ENCODE measurements at places on chromosomes 1 and 21. TPM values are rescaled to one million over a fixed set of nuclear protein-coding genes. Genes with fewer than 3 reads are reported as not detected.

The CFAP141 gene
- not detected for total RNA-seq

DNA sequence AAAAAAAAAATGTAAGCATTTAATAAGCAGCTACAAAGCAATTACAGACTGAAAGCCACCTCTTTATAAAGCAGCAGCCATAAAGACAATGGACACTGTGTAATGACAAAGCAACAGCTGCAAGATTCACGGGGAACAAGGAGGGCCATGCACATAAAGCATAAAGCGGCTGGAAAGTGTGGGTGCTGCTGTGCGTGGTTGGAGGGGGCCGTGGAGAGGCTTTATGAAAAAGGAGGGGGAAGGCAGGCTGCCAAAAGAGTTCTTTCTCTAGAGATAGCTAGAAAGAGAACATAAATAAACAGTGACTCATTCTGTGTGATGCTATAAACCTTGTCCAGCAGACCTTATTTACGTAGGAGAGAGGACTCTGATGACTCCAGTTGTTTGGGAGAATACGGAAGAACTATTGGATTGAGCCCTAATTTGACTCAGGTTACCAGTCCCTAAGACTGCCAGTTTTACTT lies 49.3 kb downstream of the ADAMTS1 start:
- DNase-seq = no peak

The PDC gene
- not detected for total RNA-seq

- DNase-seq = no peak
Measured at GRCh38 chr1:192951691-192952460, 107.3 kb downstream of the UCHL5 start.

GRCh38 chr1:155740995-155741394 lies 52.1 kb downstream of the DAP3 start:
- DNase-seq = no peak

DNA sequence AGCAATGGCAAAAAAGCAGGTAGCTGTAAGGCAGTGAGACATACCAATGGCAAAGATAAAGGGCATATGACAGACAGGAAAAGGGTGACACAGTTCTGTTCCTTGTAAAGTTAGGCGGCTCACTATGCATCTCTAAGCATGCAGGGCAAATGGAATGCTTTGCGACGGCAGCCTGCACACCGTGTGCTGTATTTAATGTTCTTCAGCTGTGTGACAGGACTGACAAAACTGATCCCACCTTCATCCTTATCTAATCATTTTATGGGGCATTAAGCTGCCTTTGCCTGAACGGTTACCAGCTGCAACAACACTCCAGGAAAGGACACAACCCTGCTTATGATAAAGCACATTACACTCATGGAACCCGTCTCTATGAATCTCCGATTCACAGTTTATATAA lies 80.5 kb upstream of the VAV3 start:
- no peak for DNase-seq

DNA sequence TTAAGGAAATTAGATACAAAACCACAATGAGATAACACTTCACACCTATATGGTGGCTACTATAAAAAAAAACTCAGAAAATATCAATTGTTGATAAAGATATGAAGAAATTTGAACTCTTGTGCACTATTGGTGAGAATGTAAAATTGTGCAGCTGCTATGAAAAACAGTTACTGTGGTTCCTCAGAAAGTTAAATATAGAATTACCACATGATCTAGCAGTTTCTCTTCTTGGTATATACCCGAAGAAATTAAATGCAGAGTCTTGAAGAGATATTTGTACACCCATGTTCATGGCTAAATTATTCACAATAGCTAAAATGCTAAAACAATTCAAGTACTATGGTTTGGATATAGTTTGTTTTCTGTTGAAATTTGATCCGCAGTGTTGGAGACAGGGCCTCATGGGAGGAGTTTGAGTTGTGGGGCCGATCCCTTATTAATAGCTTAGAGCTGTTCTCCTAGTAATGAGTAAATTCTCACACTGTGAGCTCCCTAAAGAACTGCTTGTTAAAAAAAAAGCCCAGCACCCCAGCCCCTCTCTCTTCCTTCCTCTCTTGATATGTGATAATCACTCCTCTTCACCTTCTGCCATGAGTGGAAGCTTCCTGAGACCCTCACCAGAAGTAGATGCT lies 1412.1 kb downstream of the PLA2G4A start:
- DNase-seq = no peak

GRCh38 chr1:97047421-97047793 lies 325.8 kb downstream of the PTBP2 start:
- DNase-seq = no peak

- no peak for DNase-seq
Measured at GRCh38 chr1:157937744-157938143, 55.7 kb upstream of the KIRREL1 start.

The KRTAP13-2 gene
- not detected for total RNA-seq

The ASPM gene
- 53.4 TPM for total RNA-seq

- DNase-seq = peak; percentile 96
Measured at GRCh38 chr1:156659988-156660751, 17.0 kb downstream of the NES start.

DNA sequence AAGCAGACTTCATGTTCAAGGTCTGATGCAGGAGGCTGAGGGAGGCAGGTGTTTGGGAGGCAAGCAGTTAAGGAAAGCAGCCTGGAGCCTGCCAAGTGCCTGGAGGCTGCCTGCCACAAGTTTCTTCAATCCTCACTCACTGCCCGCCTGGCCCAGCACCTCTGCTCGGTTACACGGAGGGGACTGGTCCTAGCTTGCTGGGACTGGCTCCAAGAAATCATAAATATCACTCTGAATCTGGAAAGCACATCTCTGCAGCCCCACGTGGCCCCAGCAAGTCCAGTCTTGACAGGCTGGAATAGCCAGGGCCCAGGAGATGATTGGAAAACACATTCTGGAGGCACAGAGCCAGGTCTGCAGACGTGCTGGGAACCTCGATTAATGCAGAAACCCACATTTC lies 83.9 kb downstream of the BCAR3 start:
- DNase-seq = no peak

DNA sequence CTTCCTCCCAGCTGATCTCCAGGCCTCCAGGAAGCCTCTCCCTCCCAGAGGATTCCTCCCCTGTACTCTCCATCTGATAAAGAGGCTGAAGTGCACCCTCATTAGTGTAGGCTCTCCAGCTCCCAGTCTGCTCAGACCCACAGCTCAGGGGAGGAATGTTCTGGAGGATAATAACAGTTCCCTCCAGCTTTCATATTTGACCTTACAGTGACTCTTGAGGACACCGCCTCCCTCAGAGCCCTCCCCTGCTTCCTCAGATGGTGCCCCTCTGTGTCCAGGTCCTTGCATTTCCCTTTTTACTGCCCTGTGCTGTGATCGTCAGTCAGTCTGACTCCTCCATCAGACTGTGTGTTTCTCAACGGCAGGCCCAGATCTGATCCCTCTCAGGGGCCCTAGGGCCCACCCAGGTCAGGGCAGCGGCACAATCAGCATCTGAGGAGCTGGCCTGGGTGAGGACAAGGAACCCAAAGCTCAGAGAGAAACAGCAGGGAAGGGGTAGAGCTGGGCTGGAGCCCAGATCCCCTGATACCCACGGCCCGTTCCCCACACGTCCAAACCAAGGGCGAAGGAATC lies 1.1 kb upstream of the SHISAL2A start:
- DNase-seq = no peak

DNA sequence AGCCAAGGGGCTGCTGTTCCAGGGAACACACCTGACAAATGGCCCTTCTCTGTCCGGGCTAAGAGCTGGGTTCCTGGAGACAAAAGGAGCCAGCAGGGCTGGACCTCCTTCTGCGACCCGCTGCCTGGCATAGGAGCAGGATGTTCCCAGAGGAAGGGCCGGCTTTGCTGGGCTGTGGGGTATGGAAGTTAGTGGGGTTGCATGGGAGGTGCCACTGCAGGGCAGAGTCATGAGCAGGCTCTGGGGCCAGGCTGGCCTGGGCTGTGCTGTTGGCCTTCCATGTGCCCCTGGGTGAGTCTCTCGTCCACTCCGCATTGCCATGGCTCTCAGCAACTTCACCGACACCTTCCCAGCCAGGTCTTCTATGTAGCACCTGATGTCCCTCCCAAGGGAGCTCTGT lies 507.6 kb downstream of the PTPRU start:
- no peak for DNase-seq

DNA sequence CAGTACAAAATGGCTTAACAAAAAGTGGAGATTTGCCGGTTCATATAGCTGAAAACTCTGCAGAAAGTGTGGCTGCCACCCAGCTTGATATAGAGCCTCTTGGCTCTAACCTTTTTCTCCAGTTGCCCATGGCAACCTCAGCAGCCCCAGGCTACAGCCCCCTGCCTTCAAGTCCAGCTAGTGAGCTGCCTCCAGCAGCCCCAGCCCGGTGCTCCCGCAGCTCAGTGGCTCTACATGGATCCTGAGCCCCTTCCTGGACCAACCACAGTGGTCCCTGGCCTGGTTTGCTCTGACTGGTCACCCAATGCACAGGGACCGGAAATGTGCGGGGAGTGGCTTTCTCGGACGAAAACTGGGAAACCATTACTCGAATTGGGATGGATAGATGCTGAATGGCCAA lies 13.3 kb upstream of the ATF3 start:
- DNase-seq = no peak

The LYSMD1 gene
- 6.1 TPM for total RNA-seq

The EPHA2 gene
- total RNA-seq = 0.43 TPM

DNA sequence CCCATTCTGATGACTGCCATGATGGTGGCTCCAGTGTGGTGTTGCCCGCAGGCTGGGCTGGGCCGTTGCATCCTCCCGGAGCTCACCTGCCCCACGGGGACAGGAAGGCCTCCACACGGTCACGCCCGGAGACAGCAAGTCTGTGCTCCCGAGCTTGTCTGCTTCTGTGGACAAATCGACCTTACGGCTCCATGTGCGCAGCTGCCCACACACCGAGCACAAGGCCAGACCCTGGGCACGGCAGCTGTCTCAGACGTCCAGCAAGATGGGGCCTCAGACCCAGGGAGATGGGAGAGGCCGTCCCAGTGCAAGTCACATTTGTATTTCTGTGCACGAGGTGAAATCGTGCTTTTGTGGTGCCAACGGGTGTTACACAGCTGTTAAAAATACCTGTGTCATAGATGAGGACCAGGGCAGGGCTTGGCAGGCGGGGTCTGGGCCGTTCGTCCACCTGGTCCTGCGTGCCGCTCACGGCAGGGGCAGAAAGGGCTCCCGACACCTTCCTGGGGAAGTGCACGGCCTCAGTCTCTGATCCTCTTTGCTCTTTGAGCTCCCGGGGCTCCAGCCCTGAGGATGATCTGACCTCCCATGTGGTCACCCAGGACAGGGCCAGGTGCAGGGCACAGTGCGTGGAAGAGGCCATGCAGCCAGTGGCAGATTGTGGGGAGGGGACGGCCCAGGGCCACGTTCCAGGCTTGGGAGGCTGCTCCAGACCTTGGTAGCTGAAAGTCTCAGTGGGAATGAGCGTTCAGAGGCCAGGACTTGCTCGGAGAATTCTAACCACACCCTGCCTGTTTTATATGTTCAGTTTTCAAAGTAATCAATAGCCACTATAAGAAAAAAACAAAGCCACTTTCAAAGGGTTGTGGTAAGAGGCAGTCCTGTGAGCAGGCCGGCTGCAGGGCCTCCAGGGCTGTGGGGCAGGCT lies 13.5 kb downstream of the COL6A1 start:
- DNase-seq = no peak

DNA sequence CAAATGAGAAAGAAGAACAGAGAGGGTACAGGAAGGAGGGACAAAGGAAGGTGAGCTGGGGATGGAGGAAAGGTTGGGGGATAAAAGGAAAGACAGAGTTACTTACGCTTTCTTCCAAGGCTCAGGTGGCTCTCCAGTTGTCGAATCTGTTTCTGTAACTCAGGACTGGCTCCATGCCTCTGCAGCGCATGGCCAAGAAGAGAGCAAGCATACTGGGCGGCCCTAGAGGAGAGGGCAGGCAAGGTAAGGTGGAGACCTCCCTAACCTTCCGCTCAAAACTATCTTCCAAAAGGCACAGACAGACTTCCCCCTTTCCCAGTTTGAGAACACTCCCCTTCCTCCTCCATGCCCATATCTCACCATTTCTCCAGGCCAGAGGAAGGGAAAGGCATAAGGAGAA lies 922 bp downstream of the PEX11B start:
- DNase-seq = no peak

GRCh38 chr1:172809750-172810149 lies 150.8 kb downstream of the FASLG start:
- no peak for DNase-seq

- no peak for DNase-seq
Measured at GRCh38 chr1:226201029-226201593, 14.6 kb upstream of the ACBD3 start.

The HMCN1 gene
- total RNA-seq = 0.05 TPM

The PADI1 gene
- total RNA-seq = not detected

The RAP1GAP gene
- 2.4 TPM for total RNA-seq

The PTPN7 gene
- 196 TPM for total RNA-seq

The BLZF1 gene
- 8.7 TPM for total RNA-seq

- DNase-seq = no peak
Measured at GRCh38 chr1:147379889-147380288, 137.4 kb downstream of the CHD1L start.

The ZZZ3 gene
- 49.5 TPM for total RNA-seq

GRCh38 chr1:229879746-229880145 lies 187.3 kb upstream of the GALNT2 start:
- no peak for DNase-seq

DNA sequence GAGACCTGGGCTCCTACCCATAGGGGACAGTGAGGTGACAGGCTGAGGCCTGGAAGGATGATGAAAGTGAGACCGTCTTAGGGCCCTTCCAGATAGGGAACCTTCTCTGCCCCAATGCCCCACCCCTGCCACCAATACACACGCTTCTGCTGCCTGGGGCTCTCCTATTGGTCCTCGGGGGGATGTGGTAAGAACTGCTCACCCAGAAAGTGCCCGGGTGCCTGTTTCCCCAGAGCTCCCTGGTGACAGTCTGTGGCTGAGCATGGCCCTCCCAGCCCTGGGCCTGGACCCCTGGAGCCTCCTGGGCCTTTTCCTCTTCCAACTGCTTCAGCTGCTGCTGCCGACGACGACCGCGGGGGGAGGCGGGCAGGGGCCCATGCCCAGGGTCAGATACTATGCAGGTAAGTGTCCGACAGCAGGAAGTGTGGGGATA lies 948 bp downstream of the SEMA4A start:
- DNase-seq = peak; percentile 77

The GIPC2 gene
- total RNA-seq = 0.62 TPM

The SPATA46 gene
- total RNA-seq = not detected

- DNase-seq = peak; percentile 67
Measured at GRCh38 chr1:25795946-25796810, 3.8 kb upstream of the SELENON start.

- DNase-seq = no peak
Measured at GRCh38 chr1:90127288-90127953, 132.5 kb downstream of the ZNF326 start.

DNA sequence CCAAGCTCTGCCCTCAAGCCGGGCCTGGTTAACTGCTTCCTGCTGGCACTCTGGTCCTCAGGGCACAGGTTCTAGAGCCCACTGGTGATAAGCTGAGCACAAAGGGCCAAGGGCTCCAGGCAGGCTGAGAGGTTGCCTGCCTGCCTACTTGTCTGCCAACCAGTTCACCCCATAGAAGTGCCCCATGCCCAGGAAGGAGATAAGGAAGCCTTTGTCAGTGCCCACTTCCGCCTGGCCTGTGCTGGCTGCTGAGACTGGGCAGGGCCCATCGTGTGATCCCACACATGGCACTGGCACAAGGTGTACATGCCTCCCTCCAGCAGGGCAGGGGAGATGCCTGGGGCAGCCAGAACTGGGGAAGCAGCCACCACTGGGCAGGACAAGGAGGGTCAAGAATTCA lies 24.1 kb downstream of the SLC9A1 start:
- DNase-seq = no peak

GRCh38 chr1:208033236-208033635 lies 122.3 kb upstream of the CD34 start:
- DNase-seq = no peak

- no peak for DNase-seq
Measured at GRCh38 chr1:110726755-110727154, 52.0 kb upstream of the KCNA3 start.

- no peak for DNase-seq
Measured at GRCh38 chr1:194929357-194929756, 1678.9 kb downstream of the KCNT2 start.

Measured in activated T-cell treated with anti-CD3 and anti-CD28 coated beads, Interleukin-2, amount 50 U/mL, for 72 hours (primary cell).